Stimulated activated CD8-positive, alpha-beta memory T cell treated with anti-CD3 and anti-CD28 coated beads, Interleukin-4, amount 100 ng/mL, for 48 hours (primary cell): ENCODE measurements at places on chromosomes 2 and 18.
A peak's percentile ranks its signal among the peaks of the same experiment; 100 is the strongest.

- no peak for DNase-seq
Observed at GRCh38 chr2:130785466-130786055, 30.2 kb downstream of the AMER3 start.

DNA sequence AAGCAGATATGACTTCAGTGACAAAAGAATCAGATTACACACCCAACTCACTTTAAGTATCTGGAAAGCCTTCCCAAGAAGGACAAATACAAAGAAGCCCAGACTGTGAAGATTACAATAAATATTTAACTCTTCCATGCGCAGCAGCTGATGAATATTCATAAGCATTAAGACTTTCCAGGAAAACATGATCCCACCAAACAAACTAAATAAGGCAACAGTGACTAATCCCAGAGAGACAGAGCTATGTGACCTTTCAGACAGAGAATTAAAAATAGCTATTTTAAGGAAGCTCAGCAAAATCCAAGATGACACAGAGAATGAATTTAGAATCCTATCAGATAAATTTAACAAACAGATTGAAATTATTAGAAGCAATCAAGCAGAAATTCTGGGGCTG lies 108.2 kb upstream of the UBE2E3 start:
- DNase-seq: no peak

DNA sequence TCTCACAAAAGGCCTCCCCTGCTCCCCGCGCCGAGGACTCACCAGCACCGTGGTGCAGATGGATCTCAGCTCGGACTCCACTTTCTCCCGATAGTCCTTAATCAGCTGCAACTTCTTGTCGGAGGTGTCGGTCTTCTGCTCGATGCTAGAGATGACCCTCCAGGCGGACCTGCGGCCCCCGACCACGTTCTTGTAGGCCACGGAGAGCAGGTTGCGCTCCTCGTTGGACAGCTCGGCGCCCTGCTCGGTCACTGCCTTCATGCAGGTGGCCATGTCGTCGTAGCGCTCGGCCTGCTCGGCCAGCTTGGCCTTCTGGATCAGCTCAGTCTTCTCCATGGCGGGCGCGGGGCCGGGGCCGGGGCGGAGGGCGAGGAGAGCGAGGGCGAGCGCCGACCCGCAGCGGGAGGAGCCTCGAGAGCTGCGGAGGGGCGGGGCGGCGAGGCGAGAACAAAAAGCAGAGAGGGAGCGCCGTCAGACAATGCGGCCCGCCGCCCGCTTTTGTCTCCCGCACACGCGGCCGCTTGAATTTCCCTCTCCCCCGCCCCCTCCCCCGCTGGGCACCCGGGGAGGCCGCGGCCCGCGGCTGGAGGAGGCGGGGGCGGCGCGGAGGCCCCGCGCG lies 571 bp downstream of the YWHAQ start:
- peak; percentile 80 for DNase-seq

DNA sequence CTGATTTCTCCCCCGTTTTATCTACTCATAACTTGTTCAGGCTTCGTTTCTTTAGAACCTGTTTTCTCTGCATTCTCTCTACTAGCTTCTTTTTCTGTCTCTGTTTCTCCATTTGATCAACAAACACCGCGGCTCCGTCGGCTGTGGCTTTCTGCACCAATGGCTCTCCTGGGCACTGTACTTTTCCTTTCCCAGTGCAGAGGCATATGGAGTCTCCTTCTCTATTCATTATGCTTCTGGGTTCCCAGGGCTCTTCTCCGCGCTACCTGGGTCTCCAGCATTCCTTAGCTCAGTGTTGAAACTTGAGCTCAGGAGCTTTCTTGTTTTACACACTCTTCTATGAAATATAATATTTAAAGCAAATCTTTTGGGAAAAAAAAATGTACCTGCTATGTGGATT lies 196.6 kb upstream of the SOX11 start:
- DNase-seq: no peak

GRCh38 chr2:119826370-119826961 lies 66.7 kb downstream of the PTPN4 start:
- peak; percentile 45 for DNase-seq

- no peak for DNase-seq
Observed at GRCh38 chr18:55665506-55665905, 77.5 kb upstream of the TCF4 start.

GRCh38 chr18:69870736-69871135 lies 76.9 kb downstream of the CD226 start:
- no peak for DNase-seq

DNA sequence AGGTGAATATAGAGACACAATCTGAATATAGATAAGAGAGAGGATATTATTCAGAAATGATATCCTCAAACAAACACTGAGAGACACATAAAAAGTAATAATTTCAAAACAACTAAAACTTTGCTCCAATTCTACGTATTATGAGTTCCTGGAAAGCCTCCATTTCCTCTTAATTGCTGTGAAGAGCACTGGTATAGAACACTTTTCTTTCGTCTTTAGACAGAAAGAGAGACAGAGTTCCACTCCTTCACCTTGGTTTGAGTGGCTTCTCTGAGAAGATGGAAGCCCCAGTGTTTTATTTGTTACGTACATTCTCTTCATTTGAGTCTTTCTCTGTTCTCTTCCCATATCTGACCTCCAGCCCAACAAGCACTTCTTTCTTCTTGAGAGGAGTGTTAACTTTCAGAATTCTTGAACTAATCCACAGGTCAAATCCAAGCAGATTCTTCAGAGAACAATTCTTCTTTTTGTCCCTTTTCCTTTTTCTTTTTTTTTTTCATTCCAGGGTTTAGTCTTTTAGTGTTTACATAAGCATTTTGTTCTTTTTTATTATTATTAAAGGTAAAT lies 6.4 kb upstream of the PIK3C3 start:
- DNase-seq: no peak

GRCh38 chr2:25178976-25179375 lies 10.6 kb upstream of the POMC start:
- no peak for DNase-seq

- DNase-seq: no peak
Observed at GRCh38 chr2:175947073-175947472, 55.0 kb downstream of the LNPK start.

DNA sequence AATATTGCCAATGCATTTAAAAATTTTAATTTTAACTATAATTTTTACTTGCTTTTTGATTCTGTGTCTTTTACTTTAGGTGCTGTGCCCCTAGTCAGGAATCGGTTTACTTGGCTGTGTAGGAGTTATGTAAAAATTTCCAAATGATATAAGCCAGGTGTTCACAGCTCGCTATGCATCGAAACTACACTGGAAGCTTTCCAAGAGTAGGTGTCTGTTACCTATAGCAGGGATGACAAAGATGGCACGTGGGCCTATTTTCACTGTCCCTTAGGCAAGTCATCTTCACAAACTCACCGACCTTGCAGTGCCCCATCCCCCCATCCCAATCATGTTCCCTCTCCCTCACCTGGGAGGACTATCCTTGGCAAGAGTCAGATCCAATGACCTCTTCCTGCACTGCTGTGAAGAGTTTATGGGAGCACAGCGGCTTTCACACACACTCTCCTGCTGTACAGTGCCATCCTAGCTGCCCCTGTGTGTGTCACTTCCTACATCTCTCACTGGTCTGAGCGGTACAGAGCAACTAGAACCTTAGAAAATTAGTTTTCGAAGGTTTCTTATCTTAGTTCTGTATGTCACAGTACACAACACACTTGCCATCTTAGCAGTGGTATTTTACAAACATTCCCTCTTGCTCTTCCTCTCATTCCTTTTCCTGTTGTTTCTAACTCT lies 49.2 kb upstream of the NAB1 start:
- no peak for DNase-seq

DNA sequence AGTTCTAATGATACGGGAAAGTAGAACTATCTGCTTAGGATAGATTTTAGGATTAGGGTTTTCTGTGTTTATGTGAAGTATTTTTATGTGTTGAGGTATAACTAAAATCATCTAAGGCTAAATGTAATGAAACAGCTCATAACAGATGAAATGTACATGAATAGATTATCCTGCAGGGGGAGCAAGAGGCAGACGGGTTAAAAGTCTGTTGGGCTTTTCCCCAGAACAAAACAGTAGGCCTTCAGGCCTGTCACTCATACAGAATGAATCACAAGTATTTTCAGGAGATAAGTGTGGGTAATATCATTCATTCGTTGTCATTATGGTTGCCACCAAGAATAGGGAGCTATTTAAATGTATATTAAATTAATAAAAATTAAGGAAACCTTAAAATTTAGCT lies 107.9 kb upstream of the IL1R2 start:
- peak; percentile 43 for DNase-seq

DNA sequence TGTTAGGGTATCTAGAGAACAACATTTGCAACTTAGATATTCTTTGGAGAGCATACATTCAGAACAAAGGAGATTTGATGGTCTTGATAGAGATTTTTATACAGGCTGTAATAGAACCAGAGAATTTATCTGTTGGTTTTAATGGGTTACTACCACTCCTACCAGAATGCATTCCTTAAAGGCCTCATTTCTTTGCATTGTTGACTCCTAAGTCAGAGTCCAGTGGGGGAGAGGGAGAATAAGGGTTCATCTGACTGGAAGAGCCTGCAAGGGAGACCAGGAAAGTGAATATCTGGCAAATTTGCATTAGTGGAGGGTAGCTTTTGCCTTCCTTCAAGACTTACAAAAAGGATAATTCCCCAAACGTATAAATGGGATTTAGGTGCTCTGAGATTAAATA lies 29.7 kb downstream of the AGPS start:
- no peak for DNase-seq

DNA sequence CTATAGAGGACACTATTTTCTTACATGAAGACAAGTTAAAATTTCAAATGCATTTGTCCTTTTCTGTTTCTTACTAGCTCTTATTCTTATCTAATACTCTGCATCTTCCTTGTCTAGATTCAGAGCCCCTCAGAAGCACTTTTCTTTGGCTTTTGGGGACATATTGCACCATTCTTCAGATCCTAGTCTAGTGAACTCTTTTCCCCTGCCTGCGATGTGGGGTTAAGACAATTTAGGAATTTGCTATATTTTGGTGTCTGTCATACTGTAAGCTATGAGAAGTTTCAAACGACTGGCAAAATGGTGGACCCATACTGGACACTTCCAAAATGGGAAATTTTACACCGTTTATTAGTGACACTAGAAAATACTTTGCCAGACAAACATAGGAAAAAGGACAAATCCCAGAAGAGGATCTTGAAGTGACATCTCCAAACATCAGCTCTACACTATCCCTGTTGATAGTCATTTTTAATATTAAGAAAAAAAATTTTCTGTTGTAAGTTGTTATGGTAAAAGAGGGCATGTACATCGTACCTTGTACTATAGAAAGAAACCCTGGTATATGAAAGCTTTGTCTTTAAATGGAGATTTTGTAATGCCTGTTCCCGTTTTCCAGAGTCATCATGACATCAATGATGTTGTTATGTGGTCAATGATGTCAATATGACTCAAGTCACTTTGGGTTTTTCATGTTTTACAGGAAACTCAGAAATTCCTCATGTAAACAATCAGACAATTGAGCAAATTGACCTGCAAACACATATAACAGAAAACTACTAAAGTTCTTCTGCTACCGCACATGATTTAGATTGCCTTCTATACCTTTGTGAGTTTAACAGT lies 4.4 kb upstream of the KYNU start:
- DNase-seq: no peak

DNA sequence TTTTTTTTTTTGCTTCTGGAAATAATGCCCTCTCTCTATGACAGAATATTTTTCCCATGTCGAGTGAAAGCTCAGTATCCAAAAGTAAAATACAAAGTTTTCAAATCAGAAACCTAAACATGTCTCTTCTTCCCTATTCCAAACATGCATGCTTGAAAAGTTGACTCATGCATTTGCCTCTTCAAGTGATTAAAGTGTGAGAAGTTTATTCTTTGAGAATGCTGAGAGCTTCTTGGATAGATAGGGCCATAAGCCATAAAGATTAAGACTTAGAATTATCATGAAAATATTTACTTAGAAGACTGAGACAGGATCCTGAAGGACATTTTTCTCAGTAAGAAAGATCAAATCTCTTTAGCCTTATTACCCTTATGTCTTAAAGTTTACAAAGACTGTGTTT lies 98.6 kb upstream of the EPB41L5 start:
- no peak for DNase-seq

DNA sequence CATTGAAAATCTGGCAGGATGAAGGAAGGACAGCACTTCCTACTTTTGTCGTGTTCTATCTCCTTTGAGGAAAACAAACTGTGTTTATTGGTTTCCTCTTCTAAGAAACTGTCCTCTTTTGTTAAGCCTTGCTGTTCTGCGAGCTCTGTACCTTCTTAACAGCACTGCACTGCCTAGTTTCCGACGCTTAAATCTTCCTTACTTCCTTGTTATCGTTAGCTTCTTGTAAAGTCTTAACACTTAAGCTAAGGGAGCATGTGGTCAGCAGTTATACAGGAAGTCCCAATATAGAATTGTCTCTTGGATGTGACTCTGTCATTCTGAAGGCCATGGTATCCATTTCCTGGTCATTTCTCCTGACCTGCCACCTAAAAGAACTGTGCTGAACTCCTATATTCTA lies 552.8 kb upstream of the NRP2 start:
- DNase-seq: no peak

DNA sequence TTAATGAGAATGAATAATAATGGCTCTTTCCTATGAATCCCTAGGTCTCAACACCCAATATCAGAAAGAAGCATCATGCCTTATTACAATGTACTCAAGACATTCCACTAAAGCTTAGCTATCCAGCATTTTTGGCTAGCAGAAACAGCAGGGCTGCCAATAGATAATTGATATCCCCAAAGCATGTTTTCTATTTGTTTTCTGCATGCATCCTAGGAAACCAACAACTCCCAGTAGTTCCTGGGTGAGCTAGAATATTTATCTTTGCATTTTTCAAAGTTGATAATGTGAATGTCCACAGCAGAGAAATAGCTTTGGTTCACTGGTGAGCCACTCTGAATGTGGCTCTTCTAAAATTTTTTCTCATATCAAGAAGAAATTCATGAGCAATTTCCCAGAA lies 5.8 kb upstream of the ANTXR1 start:
- DNase-seq: no peak

GRCh38 chr2:230757476-230757875 lies 44.8 kb downstream of the CAB39 start:
- DNase-seq: no peak

DNA sequence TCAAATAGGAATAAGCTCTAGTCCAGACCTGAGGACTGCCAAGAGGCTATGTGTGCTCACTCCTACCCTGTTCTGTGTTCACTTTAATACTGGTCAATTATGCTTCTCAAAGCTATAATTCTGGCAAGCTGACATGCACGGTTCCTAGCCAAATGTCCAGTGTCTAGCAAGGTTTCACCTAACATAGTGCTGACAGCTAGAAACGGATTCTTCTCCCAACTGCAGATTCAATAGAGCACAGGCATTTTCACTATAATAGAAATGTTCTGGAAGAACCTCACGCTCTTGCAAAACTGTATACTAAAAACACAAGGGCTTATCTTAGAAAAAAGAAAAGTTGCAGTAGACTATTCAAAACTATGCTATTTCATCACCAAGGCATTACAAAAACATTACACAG lies 45.1 kb downstream of the HDAC4 start:
- no peak for DNase-seq

GRCh38 chr2:9256570-9257043 lies 50.0 kb downstream of the ASAP2 start:
- no peak for DNase-seq

DNA sequence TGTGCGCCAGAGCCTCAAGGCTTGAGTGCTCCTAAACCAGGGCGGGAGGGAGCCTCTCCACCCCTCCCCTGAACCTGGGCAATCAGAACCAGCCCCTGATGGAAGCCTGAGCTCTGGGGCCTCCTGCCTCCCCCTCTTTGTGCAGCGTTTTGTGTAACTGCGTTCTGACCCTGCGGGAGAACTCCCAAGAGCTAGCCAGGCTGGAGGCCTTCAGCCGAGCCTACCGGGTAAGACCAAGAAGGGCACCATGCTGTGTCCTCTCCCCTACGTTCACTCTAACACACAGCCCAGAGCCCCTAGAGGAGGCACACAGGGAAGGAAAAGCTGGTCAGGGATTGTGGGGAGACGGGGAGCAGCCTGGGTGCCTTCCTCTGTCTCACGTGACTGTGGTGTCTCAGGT lies 108.0 kb downstream of the PLB1 start:
- no peak for DNase-seq
